ENCODE measurements at places on chromosomes 7 and 10. TPM values are rescaled to one million over a fixed set of nuclear protein-coding genes. Genes with fewer than 3 reads are reported as not detected.

The MMD2 gene
- not detected for total RNA-seq

The DKK1 gene
- total RNA-seq: 1.8 TPM

The LEP gene
- 0.28 TPM for total RNA-seq

The ODAD2 gene
- 0.28 TPM for total RNA-seq

The GRID1 gene
- total RNA-seq: not detected

The ABCB1 gene
- total RNA-seq: not detected

The UPP1 gene
- total RNA-seq: 2,093 TPM

The BPGM gene
- total RNA-seq: 17.1 TPM

The PTPRN2 gene
- under 0.01 TPM for total RNA-seq

The PRPS1L1 gene
- not detected for total RNA-seq

The PLAC9 gene
- not detected for total RNA-seq

The TMEM178B gene
- total RNA-seq: 0.07 TPM

The GDF2 gene
- not detected for total RNA-seq

The GPER1 gene
- total RNA-seq: 0.21 TPM

The CDHR3 gene
- 1.9 TPM for total RNA-seq

The ERVW-1 gene
- not detected for total RNA-seq

The HYAL4 gene
- total RNA-seq: 0.14 TPM

The ZNF365 gene
- total RNA-seq: 5.5 TPM

The MTPN gene
- total RNA-seq: 135 TPM

The VIPR2 gene
- not detected for total RNA-seq

The CLCN1 gene
- not detected for total RNA-seq

The LRRD1 gene
- total RNA-seq: under 0.01 TPM

The CALY gene
- not detected for total RNA-seq

The KCNH2 gene
- total RNA-seq: under 0.01 TPM

The VSTM4 gene
- not detected for total RNA-seq

The TMEM176B gene
- total RNA-seq: not detected

The COL1A2 gene
- total RNA-seq: 0.34 TPM

The TRIM4 gene
- total RNA-seq: 23.9 TPM

The ABCC2 gene
- total RNA-seq: 0.71 TPM

The CCL24 gene
- not detected for total RNA-seq

The SPAG6 gene
- not detected for total RNA-seq

The OGDHL gene
- total RNA-seq: under 0.01 TPM

The PIK3AP1 gene
- total RNA-seq: 0.64 TPM

The SAP25 gene
- total RNA-seq: not detected

The RAB18 gene
- total RNA-seq: 89.8 TPM

The SYT15B gene
- not detected for total RNA-seq

The SCART1 gene
- total RNA-seq: 0.64 TPM

The RBP3 gene
- not detected for total RNA-seq

The NEBL gene
- total RNA-seq: 38.3 TPM

The PILRB gene
- total RNA-seq: 2.7 TPM

The AKR1D1 gene
- not detected for total RNA-seq

The KIAA1217 gene
- 5.5 TPM for total RNA-seq

The ZNF425 gene
- total RNA-seq: 4.4 TPM

The TMEM26 gene
- not detected for total RNA-seq

The LIMK1 gene
- total RNA-seq: 11.6 TPM

The HECW1 gene
- total RNA-seq: not detected

The ST8SIA6 gene
- 0.85 TPM for total RNA-seq

The TEX47 gene
- total RNA-seq: not detected

The GRIFIN gene
- not detected for total RNA-seq

The FOXI2 gene
- total RNA-seq: not detected

The AEBP1 gene
- total RNA-seq: 2.4 TPM

The WDR86 gene
- total RNA-seq: not detected

The CLIP2 gene
- 24.4 TPM for total RNA-seq

The MACC1 gene
- total RNA-seq: 38.3 TPM

The EPO gene
- not detected for total RNA-seq

The CDK14 gene
- 3.1 TPM for total RNA-seq

The ARL3 gene
- total RNA-seq: 5.5 TPM

The CFAP46 gene
- total RNA-seq: 0.28 TPM
